ENCODE measurements at places on chromosomes 11 and 22.

- no peak for DNase-seq
Measured at GRCh38 chr22:17241576-17242330, 22.5 kb upstream of the ADA2 start.

DNA sequence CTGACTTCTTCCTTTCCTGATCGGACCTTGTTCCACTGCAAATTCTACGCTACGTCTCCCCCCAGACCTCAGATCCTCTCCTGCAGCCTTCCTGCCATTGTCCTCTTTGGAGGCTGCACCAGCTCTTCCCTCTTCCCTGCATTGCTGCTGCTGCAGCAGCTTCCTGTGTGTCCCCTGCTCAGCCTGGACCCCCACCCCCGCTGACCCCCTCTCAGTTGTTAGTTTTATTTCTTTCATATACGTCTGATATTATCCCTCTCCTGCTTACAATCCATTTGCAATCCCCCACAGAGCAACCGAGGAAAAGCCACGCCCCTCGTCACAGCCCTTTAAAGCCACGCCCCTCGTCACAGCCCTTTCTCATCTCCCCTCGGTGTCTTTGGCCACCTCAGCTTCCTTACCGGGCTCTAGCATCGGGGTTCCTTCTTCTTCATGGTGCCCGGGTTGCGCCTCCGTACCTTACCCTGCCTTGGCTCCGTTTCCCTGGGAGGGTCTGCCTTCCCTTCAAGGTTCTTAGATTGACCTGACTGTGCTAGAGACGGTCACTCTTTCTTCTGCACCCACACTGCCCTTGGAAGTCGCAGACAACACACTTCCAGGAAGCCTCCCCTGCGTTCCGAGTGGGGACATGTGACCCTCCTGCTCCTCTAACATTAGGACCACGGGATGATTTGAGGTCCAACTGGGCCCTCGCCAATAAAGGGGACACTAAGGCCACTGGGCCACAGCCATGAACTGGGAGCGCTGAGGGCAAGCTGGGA is 4.8 kb downstream of the MRGPRG start:
- no peak for DNase-seq

- no peak for DNase-seq
Measured at GRCh38 chr11:33773404-33773986, 825 bp downstream of the FBXO3 start.

GRCh38 chr11:80155412-80156017 is 714.7 kb upstream of the TENM4 start:
- peak; percentile 90 for DNase-seq

DNA sequence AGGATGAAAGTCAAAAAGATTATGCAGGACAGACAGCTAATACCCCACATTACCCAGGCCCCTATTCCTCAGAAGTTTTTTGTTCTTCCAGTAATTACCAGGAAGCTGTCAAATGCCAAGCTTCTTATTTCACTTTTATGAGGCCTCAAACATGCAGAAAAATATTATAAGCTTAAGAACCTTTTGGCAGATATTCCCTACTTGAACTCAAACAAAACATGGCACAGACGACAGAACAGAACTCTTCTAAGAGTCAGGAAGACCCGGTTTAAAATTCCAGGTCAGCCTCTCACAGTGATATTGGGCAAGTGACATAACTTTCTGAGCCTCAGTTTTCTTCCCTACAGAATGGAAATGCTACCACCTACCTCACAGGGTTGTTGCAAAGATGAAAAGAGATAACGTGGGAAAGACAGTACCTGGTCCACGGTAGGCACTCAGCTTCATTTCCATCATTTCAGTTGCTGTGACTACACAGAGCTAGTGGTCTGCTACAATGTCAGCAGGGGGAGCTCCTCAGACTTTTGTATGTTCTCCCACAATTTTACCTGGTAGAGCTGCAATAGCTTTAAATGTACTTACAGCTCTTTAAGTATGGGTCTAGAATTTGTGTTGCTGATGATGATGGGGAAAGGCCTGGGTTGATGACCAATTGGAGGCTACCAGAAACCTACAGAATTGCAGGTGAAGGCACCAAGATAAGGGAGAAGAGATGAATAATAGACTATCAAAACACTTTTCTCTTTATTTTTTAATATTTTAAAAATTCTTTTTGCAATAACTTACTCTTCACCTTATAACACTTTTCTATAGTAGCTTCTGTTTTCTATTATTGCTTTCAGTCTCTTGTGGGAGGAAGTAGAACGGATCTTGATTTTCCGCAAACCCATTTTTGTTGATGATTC is 98.3 kb upstream of the CHRM4 start:
- DNase-seq: peak; percentile 63

DNA sequence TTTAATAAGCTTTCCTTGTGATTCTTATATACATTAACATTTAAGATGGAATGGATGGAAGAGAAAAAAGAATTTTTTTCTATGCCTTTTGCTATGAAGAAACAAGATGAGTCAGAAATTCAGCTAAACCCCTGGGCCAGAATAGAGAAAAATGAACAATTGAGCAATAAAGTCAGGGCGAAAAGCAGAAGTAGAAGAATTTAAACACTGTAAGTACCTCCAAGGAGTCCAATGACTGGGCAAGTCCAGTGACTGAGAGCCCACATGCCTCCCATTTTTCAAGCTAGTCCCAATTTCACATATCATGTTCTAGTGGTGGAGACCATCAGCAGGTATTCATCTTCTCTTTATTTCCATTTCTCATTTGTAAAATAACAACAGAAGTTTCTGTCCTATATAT is 18.6 kb upstream of the APLP2 start:
- DNase-seq: no peak

GRCh38 chr11:69435161-69435986 is 46.1 kb upstream of the LINC01488 start:
- no peak for DNase-seq

DNA sequence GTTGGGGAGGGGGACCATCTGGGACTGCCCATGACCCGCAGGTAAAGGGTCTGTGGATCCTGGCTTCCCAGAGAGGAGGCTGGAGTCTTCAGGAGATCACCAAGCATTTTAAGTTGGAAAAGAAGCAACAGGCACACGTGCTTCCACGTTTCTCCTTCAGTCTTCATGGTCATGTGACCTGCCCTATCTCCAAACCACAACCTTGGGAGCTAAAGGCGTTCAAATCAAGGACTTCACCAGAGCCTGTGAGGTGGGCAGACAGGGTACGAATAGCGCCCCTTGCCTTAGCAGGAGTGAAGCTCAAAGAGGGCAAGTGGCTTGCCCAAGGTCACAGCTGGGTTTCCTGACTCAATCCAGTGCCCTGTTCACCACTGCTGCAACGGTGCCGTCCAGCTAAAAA is 6.7 kb downstream of the TMEM184B start:
- DNase-seq: no peak

DNA sequence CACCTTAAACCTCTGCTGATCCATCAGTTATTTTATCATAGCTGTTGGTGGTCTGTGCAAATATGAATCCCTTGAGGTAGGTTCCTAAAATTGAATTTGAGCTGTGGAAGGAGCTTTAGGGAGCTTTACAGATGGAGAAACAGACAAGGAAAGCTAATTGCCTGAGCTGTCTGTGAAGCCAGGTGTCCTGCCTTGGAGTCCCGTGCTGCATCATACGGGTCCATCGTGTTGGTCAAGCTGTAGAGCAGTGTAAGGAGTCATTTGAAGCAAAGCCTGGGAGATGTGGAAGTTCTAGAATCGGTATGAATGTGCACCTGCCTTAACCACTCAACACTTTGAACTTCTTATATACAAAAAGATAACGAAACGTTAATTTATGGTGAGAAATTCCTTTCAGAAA is 1.0 kb downstream of the POLA2 start:
- DNase-seq: peak; percentile 14

GRCh38 chr22:47853750-47854149 is 1091.3 kb downstream of the TBC1D22A start:
- DNase-seq: no peak

- DNase-seq: no peak
Measured at GRCh38 chr22:38859581-38860282, 12.3 kb downstream of the CBX6 start.

- peak; percentile 21 for DNase-seq
Measured at GRCh38 chr11:3849297-3849874, 6.1 kb upstream of the STIM1 start.

DNA sequence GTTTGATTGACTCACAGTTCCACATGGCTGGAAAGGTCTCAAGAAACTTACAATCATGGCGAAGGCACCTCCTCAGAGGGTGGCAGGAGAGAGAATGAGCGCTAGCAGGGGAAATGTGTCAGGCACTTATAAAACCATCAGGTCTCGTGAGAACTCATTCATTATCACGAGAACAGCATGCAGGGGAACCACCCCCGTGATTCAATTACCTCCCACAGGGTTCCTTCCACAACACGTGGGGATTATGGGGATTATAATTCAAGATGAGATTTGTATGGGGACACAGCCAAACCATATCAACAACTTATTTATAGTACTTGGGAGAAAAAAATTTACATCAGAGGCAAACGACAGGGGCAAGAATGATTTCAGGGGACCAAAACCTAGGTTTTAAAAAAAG is 3.0 kb downstream of the ME3 start:
- DNase-seq: no peak

- DNase-seq: no peak
Measured at GRCh38 chr11:12994476-12994875, 14.6 kb upstream of the RASSF10 start.

DNA sequence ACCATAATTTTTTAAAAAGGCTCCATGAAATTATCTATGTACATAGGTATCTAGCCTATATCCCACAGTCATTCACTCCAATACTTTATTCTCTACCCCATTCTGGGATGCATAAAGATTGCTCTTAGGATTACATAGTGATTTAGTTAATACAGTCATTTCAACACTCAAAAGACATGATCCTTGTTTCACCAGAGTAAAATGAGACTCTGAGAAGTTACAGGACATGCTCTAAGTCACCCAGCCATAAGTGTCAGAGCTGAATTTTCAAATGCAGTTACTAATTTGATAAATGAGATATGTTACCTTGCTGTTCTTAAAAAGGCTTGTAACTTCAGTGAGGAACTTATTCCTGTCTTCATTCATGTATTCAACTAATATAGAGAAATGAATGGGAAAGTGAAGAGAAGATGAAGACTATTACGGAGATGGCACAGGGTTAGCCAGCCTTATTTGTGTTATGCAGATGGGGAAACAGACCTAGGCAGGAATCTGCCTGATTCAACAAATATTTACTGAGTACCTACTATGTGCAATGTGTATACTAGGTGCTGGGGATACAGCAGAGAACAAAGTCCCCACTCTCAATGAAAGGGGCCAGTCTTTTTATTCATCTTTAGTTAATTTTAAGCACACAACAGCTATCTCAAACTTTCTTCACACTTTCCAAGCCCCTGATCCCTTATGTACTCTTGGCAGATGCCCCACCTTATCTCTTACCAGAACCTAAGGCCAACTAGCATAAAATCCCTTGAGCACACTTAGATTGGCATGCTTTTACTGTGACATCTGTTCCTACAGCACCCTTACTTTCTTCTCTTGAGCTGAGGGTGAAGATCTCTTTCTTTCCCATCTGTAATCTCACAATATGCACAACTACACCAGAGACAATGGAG is 21.6 kb downstream of the MAPK1 start:
- DNase-seq: no peak

GRCh38 chr11:109752212-109752825 is 330.3 kb downstream of the C11orf87 start:
- DNase-seq: no peak

DNA sequence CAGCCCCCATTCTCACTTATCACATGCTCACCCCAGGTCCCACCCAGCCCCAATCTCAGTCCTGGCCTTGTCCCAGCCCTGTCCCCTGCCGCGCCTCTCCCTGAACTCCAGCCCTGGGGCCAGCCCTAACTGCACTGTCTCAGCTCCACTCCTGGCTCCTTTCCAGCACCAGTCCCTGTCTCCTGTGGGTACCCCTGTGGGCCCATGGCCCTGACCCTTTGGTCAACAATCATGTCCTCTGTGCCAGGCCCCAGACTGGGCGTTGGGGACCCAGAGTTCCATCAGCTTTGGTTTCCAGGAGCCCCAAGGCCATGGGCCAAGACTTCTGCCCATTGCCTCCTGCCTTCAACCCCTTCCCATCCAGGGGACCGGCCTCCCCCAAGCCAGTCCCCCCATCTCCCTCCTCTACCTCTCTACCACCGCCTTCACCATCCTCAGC is 757 bp downstream of the SPI1 start:
- no peak for DNase-seq

GRCh38 chr11:77087723-77088225 is 14.9 kb upstream of the OMP start:
- no peak for DNase-seq

DNA sequence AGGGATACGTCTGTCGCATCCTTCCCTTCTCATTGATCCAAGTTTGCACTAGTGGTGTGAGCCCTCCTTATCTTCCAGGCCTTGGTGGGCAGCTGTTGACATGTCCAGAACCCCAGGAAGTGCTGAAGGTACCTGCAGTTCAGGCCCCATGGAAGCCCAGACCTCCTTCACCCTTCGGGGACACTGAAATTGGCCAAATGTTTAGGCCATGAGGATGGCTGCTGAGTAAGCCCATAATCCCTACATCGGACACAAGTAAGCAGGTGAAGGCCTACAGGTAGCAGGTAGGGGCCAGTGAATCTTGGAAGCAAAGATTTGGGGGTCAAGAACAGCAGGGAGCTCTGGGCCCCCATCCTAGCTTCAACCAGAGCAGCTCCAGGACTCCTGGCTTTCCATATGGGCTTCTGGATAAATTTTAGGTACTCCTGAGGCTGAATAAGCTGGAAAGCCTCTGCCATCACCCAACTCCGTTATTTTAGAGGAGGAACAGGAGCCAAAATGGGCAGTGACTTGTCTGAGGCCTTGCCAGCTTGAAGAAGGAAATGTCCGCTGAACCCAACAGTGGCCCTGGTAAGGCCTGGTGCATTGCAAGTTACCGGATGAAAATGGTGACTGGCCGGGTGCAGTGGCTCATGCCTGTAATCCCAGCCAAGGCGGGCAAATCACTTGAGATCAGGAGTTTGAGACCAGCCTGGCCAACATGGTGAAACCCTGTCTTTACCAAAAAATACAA is 45.2 kb downstream of the MORC2 start:
- no peak for DNase-seq

DNA sequence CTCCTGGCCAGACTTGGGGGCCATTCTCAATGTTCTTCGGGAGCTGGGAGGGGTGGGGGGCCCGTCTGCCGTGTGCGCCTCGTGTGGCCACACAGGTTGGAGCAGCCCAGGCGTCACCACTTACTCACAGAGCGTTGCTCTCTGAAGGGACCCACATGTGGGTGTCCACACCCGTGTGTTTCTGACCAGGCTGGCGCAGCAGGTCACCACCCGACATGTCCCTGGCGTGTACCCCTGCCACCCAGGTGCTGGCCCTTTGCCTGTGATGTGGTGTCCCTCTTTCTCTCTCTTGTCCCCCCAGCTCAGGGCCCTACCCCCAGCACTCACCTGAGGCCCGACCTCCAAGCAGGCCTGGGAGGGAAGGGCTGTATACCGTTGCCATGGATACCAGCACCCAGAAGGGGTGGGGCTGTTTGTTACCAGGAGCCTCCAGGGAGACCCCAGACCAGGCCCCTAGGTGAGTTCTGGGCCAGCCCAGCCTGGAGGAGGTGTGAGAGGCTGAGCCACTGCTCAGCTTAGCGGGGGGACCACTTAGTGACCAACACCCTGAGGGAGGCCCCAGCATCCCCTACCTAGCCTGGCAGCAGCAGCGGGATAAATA is 1.4 kb downstream of the LMNTD2 start:
- no peak for DNase-seq
